ENCODE measurements at places on chromosomes 3 and 15.
A peak's percentile ranks its signal among the peaks of the same experiment; 100 is the strongest.

GRCh38 chr3:184332370-184333090 is 4.9 kb upstream of the FAM131A start:
- no peak overlapping the region for H3K27ac ChIP-seq
- peaks cover 19% of the 10 kb centered on the region for H3K4me1 ChIP-seq
- no peak for DNase-seq
- peaks cover 63% of the 10 kb centered on the region for H3K36me3 ChIP-seq
- H3K4me3 ChIP-seq: no peak overlapping the region

GRCh38 chr3:169865176-169865767 is 4.5 kb downstream of the LRRC31 start:
- no peaks in the 10 kb centered on the region for H3K36me3 ChIP-seq
- no peak for DNase-seq
- H3K27me3 ChIP-seq: no peaks in the 10 kb centered on the region
- H3K4me3 ChIP-seq: no peak overlapping the region
- H3K27ac ChIP-seq: no peak overlapping the region

- peak; percentile 53 for DNase-seq
- H3K4me3 ChIP-seq: no peak overlapping the region
- peaks cover 54% of the 10 kb centered on the region for H3K36me3 ChIP-seq
- H3K27ac ChIP-seq: no peak overlapping the region
Observed at GRCh38 chr3:52838561-52839267, 3.9 kb upstream of the MUSTN1 start.

GRCh38 chr15:79994615-79995014 is 23.6 kb upstream of the BCL2A1 start:
- no peaks in the 10 kb centered on the region for H3K36me3 ChIP-seq
- H3K27me3 ChIP-seq: no peaks in the 10 kb centered on the region

DNA sequence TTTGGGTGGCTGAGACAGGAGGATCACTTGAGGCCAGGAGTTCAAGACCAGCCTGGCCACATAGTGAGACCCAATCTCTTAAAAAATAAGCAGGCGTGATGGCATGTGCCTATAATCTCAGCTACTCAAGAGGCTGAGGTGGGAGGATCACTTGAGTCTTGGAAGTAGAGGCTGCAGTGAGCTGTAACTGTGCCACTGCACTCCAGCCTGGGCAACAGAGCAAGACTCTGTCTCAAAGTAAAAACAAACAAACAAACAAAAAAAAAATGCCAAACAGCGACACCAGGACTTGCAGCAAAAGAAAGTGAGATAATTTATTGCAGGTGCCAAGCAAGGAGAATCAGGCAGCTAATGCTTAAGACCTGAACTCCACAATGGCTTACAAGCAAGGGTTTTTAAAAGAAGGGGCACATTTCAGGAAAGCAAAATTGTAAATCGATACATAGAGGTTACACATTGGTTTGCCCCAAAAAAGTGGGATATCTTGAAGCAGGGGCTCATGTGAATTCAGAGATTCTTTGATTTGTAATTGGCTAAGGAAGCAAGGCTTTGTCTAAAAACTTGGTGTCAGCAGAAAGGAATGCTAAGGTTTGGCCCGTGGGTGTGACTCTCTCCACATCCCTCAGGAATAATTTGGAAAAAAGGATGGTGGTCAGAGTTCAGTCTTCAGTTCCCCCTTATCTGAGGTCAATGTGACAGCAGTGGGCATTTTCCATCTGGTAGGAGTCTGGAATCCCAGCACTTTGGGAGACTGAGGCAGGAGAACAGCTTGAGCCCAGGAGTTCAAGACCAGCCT is 5.2 kb upstream of the MPI start:
- H3K4me1 ChIP-seq: peaks cover 32% of the 10 kb centered on the region
- no peaks in the 10 kb centered on the region for H3K27me3 ChIP-seq
- DNase-seq: no peak
- H3K36me3 ChIP-seq: no peaks in the 10 kb centered on the region

DNA sequence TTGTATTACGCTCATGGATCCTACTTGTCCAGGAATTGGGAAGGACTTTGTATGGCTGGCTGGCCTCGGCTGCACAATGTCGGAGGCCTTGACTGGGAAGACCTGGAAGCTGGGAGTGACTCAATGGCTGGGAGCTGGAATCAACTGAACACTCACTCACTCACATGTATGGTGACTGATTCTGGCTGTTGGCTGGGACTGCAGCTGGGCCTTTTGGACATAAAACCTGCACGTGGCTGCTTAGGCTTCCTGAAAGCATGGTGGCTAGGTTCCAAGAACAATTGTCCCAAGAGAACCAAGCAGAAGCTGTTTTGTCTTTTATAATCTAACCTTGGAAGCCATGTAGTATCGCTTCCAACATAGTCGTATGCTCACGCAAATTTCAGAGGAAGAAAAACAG is 38.0 kb upstream of the CMTM8 start:
- no peaks in the 10 kb centered on the region for H3K36me3 ChIP-seq
- H3K27me3 ChIP-seq: peaks cover 10% of the 10 kb centered on the region
- DNase-seq: no peak
- H3K4me1 ChIP-seq: no peaks in the 10 kb centered on the region
- H3K4me3 ChIP-seq: no peak overlapping the region

DNA sequence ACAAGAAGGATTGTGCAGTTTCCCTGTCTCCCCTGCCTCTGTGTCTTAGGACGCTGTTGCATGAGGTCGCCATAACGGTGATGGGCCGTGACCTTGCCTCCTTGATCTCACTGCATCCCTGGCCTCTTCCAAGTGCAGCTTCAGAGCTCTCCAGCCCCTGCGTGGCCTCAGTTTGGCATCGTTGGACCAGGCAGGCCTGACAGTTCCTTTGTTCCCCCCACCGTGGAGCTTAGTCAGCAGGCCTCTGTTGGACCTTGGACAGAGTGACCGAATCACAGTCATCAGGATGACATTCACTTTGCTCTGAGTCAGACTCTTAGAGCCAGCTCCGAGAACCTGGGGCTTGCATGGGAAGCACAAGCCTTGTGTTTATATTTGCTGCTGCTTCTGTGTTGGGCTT is 139.4 kb downstream of the OPA1 start:
- no peak overlapping the region for H3K27ac ChIP-seq
- H3K36me3 ChIP-seq: no peaks in the 10 kb centered on the region
- H3K27me3 ChIP-seq: peaks cover 3% of the 10 kb centered on the region
- H3K4me3 ChIP-seq: no peak overlapping the region
